D341Med (cell line): ENCODE measurements at places on chromosomes 1 and 21.

- no peak for DNase-seq
Observed at GRCh38 chr1:31831397-31832378, 15.9 kb upstream of the SPOCD1 start.

DNA sequence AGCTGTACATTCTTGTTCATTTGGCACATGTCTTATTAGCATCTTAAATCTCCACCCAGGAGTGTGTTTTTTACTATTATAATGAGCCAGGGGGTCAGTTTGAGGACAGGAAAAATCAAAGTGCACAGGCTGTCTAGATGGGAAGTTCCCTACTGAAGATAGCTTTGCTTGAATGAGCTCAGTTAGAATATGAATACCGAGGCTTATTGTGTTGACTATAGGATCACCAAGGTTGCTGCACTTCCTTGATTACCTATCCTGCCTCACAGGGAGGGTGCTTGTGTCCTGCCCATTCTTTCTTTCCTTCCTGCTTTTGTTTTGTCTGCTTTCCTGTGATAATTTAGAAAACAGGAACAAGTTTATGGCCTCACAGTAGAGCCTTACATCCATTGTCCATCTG lies 16.3 kb downstream of the PHGDH start:
- no peak for DNase-seq

DNA sequence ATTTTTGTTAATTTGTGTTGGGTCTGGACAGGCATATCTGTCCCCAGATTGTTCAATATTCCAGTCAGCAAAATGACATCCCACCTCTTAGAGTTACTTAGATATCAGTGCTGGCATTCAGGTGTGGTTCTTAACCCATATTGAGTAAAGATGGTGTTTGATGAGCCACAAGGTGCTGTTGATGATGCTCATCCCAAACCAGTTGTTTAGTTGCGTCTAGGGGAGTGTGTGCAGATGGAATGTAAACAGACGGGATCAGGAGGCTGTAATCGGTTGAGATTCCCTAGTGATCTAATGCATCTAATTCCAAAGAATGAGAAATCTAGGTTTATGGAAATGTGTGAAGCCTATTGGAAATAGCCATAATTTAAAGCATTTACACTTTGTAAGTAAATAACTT lies 1.1 kb downstream of the HOOK1 start:
- DNase-seq = no peak

GRCh38 chr1:228417483-228418203 lies 982 bp upstream of the TRIM17 start:
- no peak for DNase-seq

DNA sequence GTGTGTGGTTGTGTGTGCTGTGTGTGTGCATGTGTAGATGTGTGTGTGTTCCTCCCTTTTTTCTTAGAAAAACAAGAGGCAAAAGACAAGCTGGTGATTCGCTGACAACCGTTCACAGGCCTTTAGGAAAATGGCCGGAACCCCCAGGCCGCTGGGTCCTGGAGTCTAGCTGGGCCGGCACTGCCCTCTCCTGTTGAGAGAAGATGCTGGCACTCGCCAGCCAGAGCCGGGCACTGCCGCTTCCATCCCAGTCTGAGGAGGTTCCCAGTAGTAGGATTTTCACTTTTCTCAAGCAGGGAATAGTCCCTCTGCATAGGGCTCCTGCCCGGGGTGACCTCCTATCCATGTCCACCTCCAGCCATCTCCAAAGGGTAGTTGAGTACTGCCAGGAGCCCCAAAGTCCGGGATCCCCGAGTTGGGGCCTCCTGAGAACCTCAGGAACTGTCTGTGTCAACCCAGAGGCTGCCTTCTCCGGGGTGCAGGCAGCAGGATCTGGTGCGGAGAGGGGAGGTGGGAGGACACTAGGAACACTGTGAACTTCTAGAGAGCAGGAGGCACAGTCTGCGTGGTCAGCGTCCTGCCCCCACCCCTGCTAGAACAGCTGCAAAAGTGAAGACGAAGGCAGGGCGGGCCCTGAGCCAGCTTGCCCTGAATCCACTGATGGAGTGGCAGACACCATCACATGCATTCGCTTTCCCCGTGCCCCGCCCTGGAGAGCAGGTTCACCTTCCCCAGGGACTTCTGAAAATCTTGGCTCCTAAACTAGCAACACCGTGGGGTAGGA lies 44.1 kb upstream of the ARHGEF16 start:
- peak; percentile 64 for DNase-seq

- DNase-seq = no peak
Observed at GRCh38 chr1:225253784-225254183, 174.1 kb downstream of the LBR start.

DNA sequence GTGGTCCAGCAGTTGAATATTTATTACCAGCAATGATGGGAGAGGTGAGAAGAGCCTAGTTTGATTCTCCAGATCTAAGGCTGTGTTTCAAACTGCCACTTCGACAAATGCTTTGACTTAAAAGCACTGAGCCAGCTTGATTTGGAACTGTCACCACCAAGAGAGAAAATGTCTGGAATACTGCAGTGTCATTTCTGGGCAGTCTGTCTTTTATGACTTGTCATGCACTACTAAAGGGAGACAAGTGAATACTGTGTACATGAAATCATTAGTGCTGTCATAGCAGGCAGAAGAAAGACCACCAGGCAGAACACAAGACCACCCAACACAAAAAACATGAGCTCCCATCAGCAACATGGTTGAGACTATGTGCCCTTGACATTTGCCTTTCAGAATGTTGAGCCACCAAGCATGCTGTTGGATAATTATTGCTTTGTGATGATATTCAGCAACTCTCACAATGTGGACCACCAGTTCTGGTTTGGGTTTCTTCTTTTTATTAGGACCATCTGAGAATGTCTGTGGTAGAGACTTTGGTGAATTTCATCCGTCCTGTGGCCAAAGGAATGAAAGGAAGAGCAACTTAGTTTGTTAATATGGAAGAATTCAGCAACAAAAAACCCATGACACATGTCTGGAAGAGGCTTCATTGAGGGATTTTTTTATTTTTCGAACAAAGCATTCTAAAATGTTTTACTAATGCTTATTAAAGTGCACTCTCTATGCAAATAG lies 125.8 kb downstream of the NTMT2 start:
- DNase-seq = no peak

- no peak for DNase-seq
Observed at GRCh38 chr1:99691175-99691574, 45.3 kb downstream of the PALMD start.

- DNase-seq = peak; percentile 62
Observed at GRCh38 chr1:34929853-34930701, 627 bp upstream of the DLGAP3 start.

DNA sequence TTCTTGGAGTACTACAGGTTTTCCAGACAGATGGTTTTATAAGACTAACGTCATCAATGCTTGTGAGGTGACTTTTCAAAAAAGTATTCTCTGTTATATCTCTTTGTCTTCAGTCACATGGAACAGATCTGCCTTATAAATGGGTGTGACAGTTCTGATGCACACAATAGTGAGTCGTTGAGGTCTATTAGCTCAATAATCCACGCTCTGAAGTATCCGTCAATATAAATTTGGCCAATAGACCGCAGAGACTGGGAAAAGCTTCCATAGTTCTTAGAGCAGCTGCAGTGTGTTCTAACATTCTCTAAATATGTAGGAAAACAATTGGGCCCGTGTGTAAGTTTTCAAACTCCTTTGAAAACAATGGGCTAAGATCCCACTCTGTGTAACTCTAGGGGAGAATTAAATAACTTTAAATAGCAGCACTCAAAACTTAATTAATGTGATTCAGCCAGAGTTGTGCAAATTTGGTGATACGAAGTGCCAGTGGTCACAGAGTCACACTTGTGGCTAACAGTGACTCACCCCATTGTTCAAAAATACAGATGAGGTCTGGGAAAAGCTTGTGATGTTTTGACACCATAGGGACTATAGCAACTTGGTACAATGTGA lies 316.0 kb downstream of the LMO4 start:
- no peak for DNase-seq

- no peak for DNase-seq
Observed at GRCh38 chr21:16169102-16169511, 439.3 kb downstream of the USP25 start.

DNA sequence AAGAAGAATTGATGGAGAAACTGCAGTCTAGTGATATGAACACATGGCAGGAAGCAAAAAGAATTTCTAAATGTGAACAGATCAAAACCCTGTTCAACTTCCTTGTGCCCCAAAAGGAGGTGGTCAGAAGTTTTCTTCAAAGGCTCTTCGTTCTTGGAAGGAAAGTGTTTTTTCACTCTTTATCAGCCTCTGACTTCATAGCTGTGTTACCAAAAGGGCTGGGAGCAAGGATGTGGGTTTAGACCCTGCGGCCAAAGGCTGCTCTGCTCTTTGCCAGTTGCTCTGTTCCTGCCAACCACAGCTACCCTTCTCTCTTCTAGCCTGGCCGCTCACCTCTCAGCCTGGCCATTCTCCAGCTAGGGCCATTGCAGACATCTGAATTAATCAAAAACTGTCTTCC lies 53.8 kb downstream of the PTGER3 start:
- DNase-seq = no peak

- peak; percentile 55 for DNase-seq
Observed at GRCh38 chr1:52127181-52128180, 14.4 kb upstream of the ZFYVE9 start.

DNA sequence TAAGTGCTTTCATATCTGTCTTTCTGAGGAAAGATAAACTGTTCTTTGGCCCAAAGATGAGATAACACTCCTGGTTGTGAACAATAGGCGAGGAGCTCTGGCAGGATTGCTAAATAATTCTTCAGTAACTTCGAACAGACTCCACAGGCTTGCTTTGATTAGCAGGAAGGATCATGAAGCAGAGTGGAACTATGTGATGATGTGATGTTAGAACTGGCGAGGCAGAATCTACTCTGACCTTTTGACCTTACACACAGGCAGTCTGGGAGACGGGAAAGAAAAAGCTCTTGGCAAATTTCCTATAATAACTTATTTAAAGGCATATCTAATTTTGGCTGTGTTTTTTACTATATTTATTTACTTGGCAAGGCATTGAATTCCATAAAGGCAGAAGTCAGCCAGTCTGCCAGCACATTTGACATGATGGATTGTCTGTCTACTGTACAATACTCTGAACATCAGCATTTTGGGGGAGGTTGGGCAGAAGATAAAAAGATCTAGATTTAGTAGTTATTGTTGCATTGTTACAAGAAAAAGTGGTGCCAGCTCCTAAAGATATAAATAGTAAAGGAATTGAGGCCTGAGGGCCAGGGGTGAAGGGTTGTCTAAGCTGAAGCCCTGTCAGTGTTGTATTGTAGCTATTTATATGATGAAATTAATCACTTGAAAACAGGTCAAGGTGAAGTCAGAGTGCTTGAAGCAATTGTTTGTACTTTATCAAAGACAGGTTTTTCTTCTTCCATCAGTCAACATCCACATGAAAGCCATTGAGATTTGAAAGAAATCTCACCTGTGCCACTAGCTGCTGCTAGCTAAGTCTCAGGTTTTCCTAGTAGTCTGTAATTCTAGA lies 708.8 kb downstream of the LTN1 start:
- DNase-seq = no peak

DNA sequence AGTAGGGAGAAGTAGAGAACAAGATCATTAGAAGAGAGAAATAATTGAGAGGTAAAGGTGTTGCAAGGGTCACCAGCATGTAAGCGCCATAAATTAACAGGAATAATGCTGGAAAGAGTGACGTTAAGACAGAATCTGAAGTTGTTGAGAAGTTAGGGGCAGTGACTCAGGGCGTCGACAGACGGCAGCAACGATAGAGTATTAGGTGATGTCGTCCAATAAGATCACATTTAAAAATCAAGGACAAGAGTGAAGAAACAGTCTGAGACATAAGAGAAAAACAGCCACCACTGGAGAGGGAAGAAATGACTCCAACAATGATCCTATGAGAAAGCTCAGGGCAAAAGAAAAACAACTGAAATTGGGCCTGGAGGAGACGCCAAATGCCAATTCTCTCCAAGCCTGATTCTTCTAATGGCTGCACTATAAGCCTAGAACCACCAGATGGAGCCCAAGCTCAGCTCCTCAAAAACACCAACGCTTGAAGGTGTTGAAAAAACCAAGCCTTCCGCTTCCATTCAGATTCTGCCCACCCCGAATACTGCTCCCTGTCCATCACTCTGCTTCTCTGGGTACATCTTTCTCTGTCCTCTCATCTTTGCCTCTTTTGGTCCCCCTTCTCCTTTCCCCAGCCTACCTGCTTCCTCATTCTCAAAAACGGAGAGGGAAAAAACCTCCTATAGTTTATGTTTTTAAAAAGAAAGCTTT lies 70.0 kb downstream of the LUZP1 start:
- DNase-seq = peak; percentile 70

DNA sequence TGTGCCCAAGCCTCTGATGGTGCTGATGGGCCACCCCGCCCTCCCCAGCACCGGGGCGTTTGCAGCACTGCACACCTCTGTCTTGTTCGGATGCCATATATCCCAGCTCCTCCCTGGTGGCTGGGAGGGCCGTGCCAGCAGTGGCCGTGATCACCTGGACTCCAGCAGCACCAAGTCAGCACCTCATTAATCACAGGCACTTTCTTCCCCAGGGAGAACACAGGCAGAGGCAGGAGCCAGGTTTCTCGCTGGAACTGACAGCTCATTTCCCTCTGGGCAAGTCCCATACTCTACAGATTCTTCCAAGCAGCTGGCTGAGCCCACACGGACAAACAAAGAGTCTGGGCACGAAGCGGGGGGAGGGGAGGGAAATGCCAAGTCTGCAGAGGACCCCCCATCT lies 141.7 kb upstream of the EDN2 start:
- no peak for DNase-seq

DNA sequence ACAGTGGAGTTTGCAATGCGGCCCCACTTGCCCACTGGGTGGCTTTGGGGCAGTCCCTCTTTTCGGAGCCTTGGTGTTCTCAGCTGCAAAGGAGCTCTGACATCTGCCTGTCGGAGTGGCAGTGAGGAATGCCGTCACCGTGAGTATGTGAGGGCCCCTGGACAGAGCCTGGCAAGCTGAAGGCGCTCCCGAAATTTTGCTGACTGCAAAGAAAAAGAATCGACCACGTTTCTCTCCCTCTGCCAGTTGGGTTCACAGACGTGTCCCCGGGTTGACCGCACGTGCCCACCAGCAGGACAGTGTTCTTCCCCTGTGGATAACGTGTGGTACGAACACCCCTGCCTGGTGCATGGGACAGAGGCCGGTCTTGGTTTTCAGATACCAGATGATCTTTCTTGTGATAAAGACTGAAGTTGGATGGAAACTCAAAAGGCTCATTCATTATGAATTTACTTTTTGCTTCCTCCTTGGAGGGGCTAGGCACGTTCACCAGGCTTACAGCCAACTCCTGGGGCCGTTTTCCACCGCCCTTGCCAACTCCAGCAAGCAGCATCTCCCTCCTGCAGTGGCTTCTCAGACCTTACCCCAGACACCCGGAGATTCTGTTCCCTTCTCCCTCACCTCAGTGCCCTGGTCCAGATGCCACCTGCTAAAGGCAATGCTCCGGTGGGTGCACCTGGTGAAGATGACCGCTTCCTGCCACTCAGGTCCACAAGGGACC lies 29.7 kb downstream of the ECE1 start:
- no peak for DNase-seq

DNA sequence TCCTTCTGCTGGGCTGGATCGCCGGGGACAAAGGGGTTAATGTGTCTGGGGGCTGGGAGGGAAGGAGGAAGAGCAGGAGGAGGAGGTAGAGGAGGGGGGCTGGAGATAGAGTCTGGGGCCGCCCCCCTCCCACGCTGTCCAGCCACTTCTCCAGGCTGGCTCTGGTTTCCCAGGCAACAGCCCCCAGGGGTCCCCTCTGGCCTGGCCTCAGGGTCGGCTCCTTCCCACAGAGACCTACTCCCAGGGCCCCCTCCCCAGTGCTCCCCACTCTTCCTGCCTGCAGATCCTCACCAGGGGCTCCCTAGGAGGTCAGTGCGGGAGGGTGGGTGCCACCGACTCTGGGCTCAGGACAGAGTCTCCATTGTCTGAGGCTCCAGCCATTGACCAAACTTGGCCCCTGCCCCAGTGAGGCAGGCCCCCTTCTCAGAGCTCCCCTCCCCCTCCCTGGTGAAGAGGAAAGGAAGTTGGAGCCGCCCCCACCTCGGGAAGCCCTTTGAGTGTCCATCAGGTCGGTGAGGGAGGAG lies 34.1 kb downstream of the ARHGEF10L start:
- DNase-seq = no peak
